ENCODE measurements at places on chromosomes 3 and 15. TPM values are rescaled to one million over a fixed set of nuclear protein-coding genes. Genes with fewer than 3 reads are reported as not detected.

DNA sequence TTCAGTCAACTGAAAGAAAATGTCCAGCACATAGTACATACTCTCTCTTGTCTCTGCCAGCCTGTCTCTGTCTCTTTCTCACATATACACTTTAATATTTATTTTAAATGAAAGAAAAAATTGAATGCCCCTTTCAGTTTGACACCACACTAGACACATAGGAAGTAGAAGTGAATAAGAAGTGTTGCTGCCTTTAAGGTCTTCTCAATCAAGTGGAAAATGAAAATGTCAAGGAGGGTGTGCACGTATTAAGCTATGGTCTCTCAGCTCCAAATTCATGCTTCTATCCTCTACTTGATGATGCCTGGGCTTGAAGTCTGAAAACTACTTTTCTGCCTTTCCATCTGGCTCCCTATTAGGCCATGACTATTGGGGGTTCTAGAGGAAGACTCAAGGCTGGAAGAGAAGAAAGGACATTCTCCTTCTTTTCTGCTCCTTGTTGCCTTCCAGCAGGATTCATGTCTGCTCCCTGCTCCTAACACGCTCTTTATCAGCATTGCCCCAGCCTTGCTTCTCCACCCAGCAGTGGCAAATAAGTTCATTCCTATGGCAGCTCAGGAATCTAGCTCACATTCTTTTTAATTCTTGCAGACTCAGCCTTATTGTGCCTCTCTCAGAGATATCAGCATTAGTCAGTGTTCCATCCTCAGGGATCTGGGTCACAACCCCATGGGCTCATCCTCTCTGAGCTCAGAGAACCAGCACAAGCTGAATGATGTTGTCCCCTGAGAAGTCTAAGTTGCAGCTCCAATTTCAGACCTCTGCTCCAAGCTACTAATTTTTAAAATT is 609.1 kb upstream of the GRM7 start:
- DNase-seq, result no peak

- no peak for DNase-seq
Observed at GRCh38 chr3:175356899-175357324, 497.8 kb downstream of the NAALADL2 start.

Gene PLCH1
- total RNA-seq, result 0.23 TPM

DNA sequence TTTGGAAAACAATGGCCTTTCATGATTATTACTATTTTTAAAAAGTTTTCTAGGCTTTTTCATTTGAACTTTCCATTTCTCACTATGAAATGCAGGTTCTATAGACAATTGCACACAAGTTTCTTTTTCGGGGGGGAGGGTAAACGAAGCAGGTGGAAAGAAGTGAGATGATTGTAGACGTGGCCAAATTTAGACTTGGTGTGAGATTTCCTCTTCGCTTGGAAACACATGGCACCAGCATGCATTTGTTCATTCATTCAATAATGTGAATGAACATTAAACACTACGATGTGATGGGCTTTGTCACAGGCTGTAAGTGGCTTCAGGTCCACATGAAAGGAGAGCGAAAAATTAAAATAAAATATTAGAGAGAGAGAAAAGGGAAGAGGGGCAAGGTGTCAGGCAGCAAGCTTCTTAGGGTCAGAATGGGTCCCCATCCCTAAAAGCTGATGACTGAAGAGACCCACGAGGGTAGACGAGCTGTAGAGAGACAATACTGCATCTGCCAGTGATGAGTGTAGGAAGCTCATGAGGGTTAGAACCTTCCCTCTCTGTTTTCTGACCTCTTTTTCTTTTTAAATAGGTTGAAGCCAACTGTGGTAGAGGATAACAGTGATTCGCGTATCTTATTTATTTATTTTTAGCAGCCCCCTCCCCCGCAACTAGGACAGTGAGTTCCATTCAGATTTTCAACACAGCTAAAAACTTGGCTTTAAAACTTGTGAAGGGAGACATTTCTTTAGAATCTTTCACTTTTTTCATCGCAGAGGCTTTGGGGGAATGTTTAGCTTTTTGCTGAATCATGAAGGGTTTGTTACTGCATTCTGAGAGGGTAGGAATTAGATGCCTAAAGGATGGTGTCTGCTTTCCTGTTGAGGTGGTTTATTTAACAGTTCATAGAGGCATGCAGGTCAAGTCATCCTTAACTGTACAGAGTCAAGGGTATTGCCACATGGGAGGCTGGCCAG is 36.2 kb downstream of the GAP43 start:
- DNase-seq, result no peak

DNA sequence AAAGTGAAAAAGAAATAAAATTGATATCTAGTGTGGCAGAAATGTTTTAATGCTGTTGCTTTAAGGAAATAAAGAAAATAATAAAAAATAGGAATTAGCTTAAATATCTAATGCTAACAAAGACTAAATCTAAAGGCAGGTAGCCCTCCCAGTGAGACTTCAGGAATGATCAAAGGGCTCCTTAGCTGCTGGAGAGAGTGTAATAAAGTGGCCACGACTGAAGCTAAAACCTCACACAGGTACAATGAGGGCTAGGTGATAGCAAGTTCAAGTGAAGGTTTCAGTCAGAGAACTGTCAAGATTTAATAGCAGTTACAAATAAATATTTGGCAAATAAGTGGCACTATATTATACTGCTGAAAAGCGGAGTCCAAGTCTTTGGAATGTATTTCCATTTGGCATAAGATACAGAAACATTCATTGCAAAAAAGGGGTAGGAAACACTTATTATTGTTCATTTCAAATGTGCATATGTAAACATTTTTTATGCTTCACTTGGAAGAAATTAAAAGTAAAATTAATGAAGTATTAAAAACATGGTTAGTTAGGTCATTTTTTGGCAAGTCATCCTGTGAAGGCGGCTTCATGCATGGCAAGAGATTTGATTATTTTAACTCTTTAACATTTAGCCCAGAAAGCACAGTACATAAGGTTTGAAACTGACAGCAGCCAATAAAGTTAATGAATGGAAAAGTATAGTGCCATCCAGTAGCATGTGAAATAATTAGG is 168.2 kb downstream of the ECT2 start:
- DNase-seq, result no peak

Gene SNTN
- not detected for total RNA-seq

Gene C3orf22
- not detected for total RNA-seq

DNA sequence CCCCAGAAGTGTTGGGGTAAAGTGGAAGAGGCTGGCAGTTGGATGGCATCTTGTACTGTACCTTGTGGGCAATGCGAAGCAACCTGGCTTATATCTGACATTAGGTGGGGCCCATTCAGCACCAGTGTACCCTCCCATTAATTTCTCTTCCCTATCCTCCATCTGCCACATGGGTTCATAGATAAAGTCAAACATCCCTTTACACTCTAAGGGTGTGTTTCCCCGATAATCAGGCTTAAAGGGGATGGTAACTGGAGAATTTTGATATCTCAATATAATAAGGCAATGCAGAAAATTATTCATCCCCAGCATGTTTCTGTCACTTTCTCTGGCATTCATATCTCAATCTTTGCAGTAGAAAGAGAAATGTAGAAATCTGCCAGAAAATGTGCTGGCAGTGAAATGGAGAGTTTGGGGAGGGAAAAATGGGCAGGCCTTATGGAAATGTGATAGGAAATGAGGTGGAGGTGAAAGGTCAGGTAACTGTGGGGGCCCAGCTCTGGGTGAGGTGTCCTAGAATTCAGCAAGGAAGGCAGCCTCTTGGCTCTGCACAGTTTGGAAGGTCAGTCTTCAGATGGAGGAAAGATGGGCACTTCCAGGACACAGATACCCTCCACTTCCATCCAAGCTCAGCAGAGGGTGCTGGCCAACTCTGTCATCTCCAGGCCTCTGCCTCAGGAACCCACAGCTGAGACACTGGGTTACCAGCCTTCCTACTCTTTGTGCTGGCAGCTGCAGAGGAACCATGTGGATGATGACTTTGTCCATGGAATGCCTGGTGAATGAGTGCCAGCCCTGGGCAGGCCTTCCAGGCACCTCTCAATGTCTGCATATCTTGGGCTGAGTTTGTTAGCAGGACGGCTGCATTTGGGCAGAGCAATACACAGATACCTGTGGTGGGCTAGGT is 325.9 kb upstream of the CTDSPL start:
- no peak for DNase-seq

DNA sequence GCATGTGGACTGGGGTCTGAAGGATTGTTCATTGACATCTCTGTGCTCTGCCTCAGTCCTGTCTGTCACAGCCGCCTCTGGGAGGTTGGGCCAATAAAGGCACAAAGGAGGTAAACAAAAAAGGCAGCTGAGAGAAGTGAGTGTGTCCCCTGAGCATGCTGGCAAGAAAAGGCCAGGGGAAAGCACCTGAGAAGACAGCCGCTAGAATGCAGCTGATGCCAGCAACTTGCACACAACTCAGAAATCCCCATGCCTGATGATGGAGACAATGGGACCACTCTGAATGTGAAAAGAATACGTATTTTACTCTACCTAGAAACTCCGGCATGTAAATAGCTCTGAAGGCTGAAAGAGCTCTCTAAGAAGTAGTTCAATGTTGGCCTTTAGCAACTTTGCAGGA is 118.7 kb downstream of the KCNH8 start:
- no peak for DNase-seq

DNA sequence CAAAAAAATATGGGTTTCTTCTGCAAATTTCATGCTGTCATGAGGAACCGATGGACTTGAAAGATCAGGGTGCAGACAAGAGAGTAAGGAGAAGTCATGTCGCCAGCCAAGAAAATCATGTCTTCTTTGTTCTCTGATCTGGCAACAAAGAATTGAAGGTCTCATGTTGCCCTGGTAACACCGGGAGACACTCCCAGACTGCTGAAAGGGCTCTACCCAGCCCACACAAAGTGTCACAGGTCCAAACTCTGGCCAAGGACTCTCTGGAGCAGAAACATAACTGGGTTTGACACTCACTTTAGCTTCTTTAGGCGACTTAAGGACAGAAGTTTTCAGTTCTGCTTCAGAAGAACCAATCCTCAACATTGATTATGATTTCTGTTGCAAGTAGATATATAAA is 42.9 kb downstream of the SIDT1 start:
- DNase-seq, result no peak

GRCh38 chr3:187870360-187871203 is 125.3 kb upstream of the BCL6 start:
- peak; percentile 13 for DNase-seq

Gene SACM1L
- 61.8 TPM for total RNA-seq

- DNase-seq, result no peak
Observed at GRCh38 chr3:116179091-116179490, 266.2 kb downstream of the LSAMP start.

DNA sequence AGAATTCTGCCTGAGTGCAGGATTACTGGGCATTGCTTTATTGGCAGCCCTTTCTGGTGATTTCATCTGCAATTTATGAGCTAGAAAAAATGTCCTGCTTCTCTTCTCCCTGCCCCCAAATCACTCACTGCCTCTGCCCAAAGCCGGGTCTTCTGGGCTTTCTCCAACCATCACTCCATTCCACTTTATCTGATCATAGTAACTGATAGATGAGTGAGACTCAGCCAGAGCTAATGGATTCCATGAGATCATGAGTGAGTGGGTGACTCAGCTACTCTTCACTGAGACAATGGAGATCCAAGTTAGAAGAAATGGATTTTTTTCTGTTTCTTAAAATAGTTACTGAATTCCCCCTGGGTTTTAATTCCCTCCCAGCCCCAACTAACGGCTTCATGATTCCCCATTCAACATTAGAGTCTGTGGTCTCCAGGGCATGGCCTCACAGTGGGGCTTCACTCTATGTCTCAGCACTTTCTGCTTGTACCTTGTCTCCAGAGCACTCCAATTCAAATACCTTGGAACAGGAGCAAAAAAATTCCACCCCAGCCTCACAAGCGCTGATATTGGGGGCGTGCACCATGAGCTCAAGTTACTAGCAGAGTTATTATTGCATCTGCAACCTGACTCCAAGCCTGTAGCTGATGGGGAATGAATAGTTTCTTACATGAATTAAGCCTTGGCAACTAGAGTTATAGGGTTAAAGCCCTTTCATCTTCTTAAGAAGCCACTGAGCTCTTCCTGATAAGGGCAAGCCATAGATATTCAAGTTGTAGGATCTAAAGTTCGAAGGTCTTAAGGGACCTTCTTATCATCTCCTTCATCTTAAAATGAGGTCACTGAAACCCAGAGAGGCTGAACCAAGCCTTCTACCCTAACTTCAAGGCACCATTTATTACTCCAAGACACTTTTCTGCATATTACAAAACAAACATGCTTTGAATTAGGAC is 85.9 kb downstream of the AGBL1 start:
- no peak for DNase-seq

Gene LTK
- 0.20 TPM for total RNA-seq

Gene ERC2
- total RNA-seq, result 0.58 TPM

Gene ABHD5
- total RNA-seq, result 13.6 TPM

GRCh38 chr15:38620098-38620497 is 55.5 kb upstream of the RASGRP1 start:
- no peak for DNase-seq

Gene STRA6
- not detected for total RNA-seq

DNA sequence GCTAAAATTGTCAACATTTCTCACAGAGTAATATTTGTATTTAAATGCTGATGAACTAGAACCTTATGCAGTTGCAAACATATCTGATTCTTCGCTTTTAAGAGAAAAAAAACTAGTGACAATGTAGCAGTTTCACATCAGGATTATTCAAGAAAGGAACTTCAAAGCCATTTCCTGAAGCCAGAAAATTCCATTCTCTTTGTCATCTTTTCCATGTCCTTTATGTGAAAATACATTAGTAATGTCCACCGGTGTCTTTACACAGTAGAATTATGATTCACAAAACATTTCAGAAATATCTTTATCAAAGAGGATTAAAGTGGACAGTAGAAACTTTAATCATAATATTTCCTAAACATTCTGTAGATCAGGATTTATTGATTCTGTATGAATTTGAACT is 12.7 kb upstream of the LXN start:
- no peak for DNase-seq

GRCh38 chr3:45026038-45026437 is at the start of gene CLEC3B:
Gene CLEC3B (plus strand): TSS chr3:45026303. CDS start chr3:45026363, 60 bp downstream.
- no peak for DNase-seq

Gene ACTRT3
- 2.1 TPM for total RNA-seq

- DNase-seq, result no peak
Observed at GRCh38 chr15:32833379-32833821, 115.6 kb downstream of the GREM1 start.

DNA sequence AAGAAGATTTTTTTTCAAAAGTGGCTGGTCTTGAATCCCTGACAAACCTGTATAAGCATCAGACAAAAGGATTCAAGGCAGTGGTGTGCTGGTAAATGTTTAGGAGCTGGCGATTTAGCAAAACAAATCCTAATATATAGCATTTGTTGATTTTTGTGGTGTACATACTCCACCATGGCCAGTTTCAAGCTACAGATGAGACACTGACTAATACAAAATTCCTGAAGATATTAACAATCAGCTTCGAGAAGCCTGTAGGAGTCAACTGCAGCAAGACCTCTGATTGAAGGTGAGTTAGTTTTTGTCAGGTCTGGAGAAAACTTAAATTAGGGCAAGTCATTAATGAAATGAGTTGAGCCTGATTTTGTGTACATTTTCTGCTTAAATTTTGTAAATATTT is 6.7 kb downstream of the STRIT1 start:
- no peak for DNase-seq

GRCh38 chr3:148923592-148923991 is 58.5 kb downstream of the CPA3 start:
- no peak for DNase-seq

GRCh38 chr15:49063402-49064280 is 17.4 kb upstream of the SECISBP2L start:
- no peak for DNase-seq
